ENCODE measurements at places on chromosomes 1 and 21.

- DNase-seq: no peak
These were observed 836 bp upstream of the FBLIM1 start for GRCh38 chr1:15757575-15758342.

- no peak for DNase-seq
These were observed 18.6 kb upstream of the COL18A1 start for GRCh38 chr21:45386336-45386727.

- no peak for DNase-seq
These were observed 8.5 kb downstream of the GGPS1 start for GRCh38 chr1:235336903-235337302.

- DNase-seq: no peak
These were observed 144.6 kb upstream of the TNR start for GRCh38 chr1:175887981-175888428.

- no peak for DNase-seq
These were observed 177.2 kb upstream of the C8B start for GRCh38 chr1:57142999-57143398.

DNA sequence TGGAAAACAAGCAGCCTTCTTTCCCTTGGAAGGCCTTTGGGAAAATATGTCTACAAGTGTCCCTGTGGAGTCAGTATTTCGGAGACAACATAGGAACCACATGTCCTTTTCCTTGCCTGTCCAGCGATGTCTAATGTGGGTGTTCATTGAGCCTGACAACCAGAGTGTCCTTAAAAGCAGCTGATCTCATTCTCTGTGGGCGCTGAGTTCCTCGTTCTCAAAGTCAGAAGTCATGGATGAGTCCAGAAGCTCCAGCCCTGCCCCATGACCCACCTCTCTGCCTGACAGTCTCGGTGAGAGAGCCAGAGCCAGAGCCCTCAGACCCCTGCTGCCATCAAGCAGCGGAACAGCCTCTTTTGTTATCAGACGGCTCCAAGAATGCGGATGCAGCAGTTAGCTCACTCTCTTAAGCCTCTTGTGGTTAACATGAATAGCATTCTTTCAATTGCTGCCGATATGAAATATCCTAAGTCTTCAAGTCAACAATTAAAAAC lies 329.2 kb downstream of the TGFB2 start:
- no peak for DNase-seq
